ENCODE measurements at places on chromosomes 3 and 15.

DNA sequence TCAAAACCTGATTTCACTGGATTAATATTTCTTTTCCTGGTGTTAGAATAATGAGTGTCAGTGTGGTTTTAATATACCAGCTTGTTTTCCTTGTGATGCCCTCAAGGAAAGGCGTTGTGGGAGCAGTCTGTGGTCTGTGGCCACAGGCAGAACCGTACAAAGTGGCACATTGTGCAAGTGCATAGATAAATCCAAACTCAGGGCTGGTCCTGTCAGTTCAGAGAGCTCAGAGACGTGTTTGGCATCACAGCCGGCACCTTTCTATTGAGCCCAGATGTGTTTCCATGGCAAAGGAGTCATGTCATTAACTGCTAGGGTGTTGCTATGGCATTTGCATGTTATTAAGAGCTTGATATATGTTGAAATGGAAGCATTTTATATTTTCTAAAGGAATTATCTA is 289.9 kb upstream of the RASGRP1 start:
- DNase-seq = no peak

GRCh38 chr3:11389386-11390268 is 117.4 kb downstream of the ATG7 start:
- no peak for DNase-seq

DNA sequence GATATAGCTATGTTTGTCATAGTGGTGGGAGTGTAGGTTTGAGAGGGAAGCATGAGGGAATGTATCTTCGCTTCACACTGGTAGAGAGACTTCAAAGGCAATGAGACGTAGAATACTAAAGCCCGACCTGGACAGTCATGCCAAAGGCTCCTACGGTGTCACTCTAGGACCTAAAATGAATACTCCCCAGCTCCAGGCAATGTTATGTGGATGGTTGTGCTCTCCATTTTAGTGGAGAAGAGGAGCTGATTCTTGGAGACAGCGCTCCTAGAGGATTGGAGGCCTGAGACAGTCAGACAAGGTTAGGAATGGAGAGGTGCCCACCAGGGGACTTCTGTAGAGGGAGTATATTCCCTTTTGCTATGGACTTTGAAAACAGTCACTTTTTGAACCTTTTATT is 260.1 kb downstream of the MEX3B start:
- no peak for DNase-seq

- no peak for DNase-seq
These were observed at the start of gene MME for GRCh38 chr3:155079746-155080487. TSS of gene MME (plus strand) at chr3:155080319. CDS start at chr3:155084168, 3,849 bp downstream.

DNA sequence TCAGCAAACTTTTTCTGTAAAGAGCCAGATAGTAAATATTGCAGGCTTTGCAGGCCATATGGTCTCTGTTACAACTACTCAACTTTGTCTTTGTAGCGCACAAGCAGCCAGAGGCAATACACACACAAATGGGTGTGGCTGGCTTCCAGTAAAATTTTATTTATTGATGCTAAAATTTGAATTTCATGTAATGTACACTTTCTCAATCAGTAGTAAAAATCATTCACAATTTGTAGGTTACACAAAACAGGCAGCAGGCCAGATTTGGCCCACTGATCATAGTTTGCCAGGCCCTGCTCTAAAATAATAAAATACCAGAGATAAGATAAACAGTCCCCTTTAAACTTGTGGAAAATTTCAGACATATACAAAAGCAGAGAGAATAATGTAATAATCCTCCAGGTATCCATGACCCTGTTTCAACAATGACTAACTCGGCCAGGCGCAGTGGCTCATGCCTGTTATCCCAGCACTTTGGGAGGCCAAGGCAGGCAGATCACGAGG is 330.3 kb downstream of the SHQ1 start:
- DNase-seq = no peak

- DNase-seq = no peak
These were observed 715.5 kb downstream of the GBE1 start for GRCh38 chr3:81045976-81046375.

DNA sequence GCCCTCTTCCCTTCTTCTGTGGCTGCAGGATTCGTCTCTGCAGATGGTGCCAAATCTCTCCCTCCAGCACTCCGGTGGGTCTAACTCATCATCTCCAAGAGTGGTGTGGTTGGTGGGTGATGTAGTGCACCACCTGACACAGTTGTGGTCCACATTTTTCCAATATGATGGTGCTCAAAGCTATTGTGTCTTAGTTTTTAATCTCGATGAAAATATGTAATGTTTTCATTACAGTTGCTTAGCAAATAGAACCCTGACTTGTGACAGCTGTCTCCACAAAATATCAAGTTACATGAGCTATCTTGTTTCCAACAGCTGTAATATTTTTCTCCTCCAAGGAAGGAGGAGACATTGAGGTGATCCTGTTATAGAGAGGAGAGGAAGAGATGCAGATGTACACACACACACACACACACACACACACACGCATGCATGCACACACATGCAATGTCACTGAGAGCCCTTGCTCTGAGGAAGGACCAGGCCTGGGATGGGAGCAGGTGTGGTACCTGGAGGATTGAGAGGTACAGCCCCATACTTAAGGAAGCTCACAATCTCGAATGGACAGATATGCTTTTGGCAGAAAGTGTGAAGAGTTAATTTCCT is 15.7 kb upstream of the ESYT3 start:
- peak; percentile 3 for DNase-seq

Measured in NCI-H1092 treated with DMSO at 0.1 percent for 48 hours (cell line).